ENCODE measurements at places on chromosomes 3 and 15.

GRCh38 chr15:99929266-99929665, 196.0 kb upstream of the LYSMD4 start:
- no peak for DNase-seq

- no peak for DNase-seq
Measured at GRCh38 chr3:88828466-88828865, 279.0 kb upstream of the EPHA3 start.

- DNase-seq: no peak
Measured at GRCh38 chr3:34301313-34301712, 502.9 kb downstream of the PDCD6IP start.

- DNase-seq: no peak
Measured at GRCh38 chr3:42831321-42831713, 22.1 kb downstream of the ACKR2 start.

DNA sequence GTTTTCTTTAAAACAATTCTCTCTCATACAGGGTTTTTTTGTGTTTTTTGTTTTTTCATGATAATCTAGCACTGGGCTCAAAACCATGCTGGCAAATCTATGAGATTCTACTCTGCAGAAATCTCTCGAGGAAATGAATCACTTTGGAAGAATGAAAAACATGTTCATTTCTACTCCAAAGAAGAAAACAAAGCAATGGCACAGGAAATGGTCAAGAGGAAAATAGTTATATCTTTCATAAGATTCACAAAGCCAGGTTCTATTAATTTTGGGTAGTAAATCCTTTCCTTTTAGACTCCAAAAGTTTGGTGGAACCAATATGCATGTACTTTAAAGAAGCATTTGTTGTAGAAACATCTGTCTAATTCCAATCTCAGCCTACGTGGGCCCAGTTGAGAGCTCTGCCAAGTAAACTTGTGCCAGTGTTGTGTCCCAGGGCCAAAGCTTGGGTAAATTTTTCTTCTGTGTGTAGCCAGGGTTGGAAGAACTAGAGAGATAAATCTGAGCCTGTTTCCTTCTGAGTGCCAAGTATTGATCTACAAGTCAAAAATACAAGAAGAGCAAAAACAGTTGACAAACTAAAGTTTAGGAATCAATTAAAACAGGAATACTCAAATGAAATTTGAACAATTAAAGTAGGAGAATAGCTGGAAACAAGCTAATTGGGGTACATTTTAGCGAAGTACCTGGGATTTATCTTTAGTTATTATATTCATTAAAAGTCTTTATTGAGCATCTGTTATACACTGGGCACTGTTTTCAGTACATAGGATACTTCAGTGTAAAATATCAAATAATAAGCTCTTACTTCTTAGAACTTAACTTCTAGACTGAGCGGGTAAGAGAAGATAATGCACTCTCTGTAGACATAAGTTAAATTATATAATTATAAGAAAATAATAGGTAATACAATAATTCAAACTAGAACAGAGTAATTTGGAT, 657.5 kb upstream of the NECTIN3 start:
- no peak for DNase-seq

- DNase-seq: no peak
Measured at GRCh38 chr3:23663246-23663645, 142.5 kb upstream of the UBE2E1 start.

DNA sequence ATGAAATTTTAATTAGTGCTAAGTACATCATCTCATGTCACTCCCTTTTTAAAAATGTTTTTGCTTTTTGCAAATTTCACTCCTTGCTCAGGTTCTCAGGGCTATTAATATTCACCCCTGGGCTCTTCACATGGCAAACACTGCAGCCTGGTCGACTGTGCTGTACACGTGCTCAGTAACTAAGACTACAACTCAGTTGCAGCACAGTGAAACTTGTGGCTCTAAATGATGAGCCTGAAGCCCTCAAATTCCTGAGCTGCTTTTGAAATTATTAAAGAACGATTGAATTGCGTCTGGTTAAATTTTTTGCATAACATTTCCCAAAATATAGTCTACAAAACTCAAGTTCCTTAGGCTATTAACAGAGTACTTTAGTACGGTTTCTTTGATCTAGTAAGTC, 159.3 kb upstream of the C2CD4B start:
- DNase-seq: no peak

- DNase-seq: no peak
Measured at GRCh38 chr15:72092006-72092405, 25.9 kb downstream of the MYO9A start.

DNA sequence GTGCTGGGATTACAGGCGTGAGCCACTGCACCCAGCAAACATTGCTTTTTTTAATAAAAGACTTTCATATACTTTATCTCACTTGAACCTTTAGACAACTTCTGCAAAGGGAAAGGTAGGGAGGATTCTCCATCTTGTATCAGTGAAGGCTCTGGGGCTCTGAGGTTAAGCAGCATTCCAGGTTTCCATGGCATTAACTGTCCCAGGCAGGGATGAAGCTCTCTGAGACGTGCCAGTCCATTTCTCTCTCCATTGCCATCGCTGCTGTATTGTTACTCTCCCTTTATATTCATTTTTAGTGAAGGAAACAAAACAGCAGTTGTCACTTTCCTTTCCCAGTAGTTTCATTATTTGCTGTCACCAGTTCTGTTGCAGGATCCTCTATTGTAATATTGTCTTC, 342.4 kb downstream of the LPP start:
- DNase-seq: no peak

GRCh38 chr3:101066711-101067129, 73.5 kb upstream of the ABI3BP start:
- DNase-seq: no peak

DNA sequence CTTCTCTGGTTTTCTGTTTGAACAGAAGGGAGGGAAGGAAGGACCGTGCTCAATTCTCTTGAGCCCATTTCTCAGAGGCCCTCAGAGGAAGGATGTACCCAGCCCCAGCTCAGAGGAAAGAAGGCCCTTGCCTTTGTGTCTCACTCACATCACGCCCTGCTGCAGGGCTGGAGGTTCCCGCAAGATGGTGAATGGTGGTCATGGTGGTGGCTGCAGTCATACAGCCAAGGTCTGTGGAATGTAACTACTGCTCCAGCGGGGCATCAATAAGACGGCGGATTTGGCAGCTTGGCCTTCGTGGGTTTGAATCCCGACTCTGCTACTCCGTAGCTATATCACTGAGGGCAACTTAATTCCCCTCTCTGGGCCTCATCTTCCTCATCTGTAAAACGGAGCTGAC, 62.9 kb downstream of the SLC6A1 start:
- no peak for DNase-seq

GRCh38 chr3:30349507-30349906, 256.9 kb upstream of the TGFBR2 start:
- DNase-seq: no peak

- no peak for DNase-seq
Measured at GRCh38 chr15:95687686-95688085, 642.8 kb upstream of the NR2F2 start.

GRCh38 chr15:25737218-25737643, 125.9 kb downstream of the ATP10A start:
- DNase-seq: no peak

- DNase-seq: no peak
Measured at GRCh38 chr3:128971421-128972100, 22.3 kb downstream of the CFAP92 start.

GRCh38 chr3:123475786-123476185, 26.9 kb upstream of the ADCY5 start:
- no peak for DNase-seq

- no peak for DNase-seq
Measured at GRCh38 chr3:140834266-140835037, 107.2 kb upstream of the SLC25A36 start.

- DNase-seq: no peak
Measured at GRCh38 chr3:14464521-14464920, 62.1 kb downstream of the SLC6A6 start.

DNA sequence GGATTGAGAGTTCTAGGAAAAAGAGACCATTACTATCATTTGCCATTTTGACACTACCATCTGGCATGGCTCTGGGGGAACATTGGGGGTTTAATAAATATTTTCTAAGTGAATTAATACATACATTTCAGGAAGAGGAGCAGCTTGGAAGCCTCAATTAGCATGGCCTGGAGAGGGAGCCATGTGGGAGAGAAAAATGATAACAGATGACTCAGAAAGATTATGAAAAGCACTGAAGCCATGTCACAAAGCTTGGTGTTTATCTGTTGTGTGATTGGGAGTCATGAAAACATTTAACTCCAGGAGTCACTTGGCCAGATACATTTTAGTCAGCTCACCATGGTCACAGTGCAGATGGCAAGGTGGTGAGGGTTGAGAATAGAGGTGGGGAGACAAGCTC, 121.0 kb downstream of the SSR3 start:
- no peak for DNase-seq

DNA sequence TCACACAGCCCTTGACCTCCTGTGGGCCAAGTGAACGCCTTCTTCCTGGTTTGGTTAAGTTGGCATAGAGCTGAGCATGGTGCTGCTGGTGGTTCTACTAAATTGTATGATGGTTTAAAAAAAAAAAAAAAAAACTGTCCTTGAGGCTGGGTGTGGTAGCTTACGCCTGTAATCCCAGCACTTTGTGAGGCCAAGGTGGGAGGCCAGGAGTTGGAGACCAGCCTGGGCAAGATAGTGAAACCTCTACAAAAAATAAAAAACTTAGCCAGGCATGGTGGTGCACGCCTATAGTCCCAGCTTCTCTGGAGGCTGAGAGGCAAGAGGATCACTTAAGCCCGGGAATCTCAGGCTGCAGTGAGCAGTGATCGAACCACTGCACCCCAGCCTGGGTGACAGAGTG, 58.9 kb upstream of the FLNB start:
- no peak for DNase-seq

DNA sequence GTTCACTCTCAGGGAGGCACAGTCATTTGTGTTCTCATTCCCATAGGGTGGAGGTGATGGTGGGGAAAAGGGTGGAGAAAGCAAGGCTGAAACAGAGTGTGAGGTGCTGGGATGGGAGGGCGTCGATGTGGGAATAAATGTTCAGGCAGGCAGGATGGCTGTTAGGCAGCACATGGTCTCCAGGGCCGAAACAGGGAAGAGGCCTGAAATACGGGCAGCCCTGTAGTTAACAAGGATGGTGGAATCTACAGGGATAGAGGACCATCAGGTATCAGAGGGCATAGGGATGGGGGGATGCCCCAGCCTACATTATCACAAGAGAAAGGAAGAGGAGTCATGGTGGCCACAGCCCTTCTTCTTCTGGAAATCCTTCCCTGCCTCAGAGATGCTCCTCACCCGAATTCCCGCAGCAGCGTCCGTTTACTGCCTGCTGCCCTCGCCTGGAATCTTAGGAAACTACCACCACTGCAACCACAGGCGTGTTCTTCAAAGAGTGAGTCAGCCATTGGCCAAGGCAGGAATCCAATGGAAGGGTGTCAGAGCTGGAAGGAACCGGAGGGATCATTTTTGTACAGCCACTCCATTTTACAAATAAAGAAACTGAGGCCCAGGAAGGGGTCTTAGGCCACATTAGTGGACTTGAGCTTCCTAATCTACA, 49.7 kb upstream of the POMGNT2 start:
- DNase-seq: no peak

- DNase-seq: no peak
Measured at GRCh38 chr3:55692295-55692956, 205.3 kb upstream of the WNT5A start.

All from NCI-H187 treated with DMSO at 0.1 percent for 48 hours (cell line).